Activated CD4-positive, alpha-beta T cell treated with anti-CD3 and anti-CD28 coated beads, Interleukin-2, Interleukin-6, amounts not matched to agents 100 ng/mL and 50 ng/mL, durations not matched to agents 16 hours and 8 hours (primary cell): ENCODE measurements at places on chromosomes 11 and 22.

DNA sequence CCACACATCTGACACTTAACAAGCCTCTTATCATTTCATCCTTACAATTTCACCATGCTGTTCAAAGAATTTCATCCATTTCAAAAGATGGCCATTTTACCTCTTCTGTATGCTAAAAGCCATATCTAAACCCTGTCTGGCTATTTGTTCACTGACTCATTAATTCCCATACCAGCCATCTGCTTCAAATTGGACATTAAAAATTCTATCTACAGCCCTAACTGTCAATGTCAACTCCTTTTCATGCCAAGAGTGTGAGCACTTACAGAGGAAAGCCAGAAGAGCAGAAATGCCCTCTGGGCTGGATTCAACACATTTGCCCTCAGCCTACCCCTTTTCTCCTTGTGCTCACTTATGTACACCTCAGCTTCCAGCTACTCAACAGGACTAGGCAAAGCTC lies 59.2 kb downstream of the SYTL2 start:
- DNase-seq, result no peak

GRCh38 chr11:133787379-133788141 lies 57.8 kb downstream of the SPATA19 start:
- DNase-seq, result peak; percentile 1

DNA sequence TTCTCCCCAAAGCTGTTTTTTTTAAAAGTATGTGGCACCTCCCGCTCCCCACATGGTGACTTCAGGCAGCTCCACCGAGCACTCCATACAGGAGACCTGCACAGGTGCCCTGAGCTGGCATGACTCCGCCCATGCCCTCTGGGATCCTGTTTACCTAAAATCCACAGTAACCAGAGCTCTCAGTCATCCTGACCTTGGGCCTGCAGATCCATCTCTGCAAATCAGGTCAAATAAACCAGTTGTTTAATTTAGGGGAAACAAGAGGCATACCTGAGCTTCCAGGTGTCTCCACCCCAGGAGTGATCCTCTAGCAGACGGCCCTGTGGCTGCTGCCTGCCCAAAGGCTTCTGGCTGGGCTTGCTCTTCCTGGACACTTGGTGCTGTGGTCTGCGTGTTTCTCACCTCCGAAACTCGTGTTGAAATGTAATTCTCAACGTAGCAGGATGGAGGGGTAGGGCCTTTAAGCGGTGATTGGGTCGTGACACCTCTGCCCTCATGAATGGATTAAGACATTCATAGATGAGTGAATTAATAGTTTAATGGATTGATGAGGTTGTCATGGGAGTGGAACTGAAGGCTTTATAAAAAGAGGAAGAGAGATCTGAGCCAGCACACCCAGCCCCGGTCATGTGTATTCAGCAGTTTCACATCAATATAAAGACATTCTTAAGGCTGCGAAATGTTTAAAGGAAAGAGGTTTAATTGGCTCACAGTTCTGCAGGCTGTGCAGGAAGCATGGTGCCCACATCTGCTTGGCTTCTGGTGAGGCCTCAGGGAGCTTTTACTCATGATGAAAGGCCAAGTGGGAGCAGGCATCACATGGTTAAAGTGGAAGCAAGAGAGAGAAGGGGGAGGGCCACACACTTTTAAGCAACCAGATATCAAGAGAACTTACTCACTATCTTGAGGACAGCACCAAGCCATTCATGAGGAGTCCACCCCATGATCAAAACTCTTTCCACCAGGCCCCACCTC lies 34.1 kb downstream of the LINC01488 start:
- no peak for DNase-seq

DNA sequence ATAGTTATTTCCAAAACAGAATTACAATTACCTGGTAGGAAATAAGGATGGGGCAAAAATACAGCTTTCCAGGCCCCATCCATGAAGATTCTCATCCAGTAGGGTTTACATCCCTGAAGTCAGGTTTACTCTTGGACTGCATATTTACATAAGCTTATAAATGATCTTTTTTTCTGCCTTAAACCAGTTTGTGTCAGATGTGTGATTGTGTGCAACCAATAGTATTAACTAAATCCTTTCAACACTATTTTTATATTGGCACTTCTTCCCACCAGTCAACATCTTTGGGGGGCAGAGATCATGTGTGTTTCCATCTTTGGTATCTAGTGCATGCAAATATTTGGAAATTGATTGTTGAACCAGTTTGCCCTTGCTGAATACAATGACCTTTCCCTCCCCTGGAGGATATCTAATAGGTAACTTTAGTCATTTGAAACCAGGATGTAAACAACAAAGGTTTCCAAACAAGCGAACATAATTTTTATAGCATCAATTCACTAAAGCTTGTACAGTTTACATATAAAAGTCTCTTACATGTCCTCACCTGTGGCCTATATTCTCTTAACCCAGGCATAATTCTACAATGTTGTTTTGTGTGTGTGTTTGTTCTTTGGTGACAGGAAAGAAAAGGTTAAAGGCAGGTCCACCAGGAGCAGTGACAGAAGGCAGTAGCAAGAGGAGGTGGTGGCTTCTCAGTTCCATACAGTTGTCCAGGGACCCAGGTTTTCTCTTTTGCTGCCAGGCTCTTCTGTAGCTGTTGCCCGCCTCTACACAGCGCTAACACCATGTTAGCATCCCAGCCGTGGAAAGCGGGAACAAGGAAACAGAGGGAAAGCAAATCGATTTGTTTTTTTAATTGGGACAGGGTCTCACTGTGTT lies 1.7 kb upstream of the ME3 start:
- DNase-seq, result no peak

DNA sequence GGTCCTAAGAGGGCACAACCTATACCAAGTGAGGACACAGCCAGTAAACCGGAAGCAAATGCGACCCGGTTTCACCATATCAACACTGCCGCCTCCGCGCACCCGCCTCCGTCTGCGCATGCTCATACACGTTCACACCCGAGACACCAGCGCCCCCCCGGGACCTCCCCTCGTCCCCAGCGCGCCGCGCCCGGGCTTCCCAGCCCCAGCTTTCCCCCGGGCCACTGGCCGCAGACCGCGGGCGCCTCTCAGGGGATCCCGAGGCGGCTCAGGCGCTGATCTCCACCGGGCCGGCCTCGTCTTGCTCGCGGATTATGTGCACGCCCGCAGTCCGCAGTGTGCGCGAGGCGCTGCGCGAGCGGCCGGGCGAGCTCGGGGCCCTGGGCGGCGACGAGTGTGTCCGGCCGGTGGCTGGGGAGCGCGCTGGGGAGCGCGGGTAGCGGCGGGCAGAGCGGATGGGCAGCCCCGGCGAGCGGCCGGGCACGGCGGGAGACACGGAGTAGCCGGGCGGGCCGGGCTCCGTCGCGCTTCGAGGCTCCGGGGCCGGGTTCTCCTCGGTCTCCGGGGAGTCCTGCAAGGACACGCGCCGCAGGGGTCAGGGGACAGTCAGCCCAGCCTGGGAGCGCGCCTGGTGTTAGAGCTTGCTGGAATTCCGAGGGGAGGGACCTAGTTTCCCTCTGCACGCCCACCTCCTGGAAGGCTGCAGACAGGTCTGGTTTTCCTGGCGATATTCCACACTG lies 2.0 kb downstream of the HEPN1 start:
- peak; percentile 73 for DNase-seq

GRCh38 chr11:86039094-86039493 lies 29.8 kb downstream of the PICALM start:
- no peak for DNase-seq

DNA sequence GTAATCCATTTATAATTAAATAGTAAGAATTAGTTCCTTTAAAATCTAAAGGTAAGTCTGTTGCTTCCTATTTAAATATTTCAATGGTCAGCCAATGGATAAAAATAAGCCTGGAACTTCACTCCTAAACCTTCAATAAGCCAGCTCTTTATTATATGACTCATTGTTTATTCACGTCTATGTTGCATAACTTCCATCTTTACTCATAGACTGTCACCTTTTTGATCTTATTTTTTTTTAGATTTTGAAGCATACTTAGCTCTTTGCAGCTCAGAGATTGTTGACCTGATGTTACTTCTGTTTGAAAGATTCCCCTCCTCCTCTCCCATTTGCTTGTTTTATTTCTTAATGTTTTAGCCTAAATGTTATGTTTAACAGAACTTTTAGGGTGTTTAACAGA lies 1571.2 kb upstream of the RAG2 start:
- no peak for DNase-seq

GRCh38 chr11:83922318-83922717 lies 636.2 kb upstream of the CCDC90B start:
- no peak for DNase-seq
